ENCODE measurements at places on chromosomes 13 and 19. TPM values are rescaled to one million over a fixed set of nuclear protein-coding genes. Genes with fewer than 3 reads are reported as not detected.

- H3K4me3 ChIP-seq: peak overlapping the region; percentile 24
- H3K36me3 ChIP-seq: no peaks in the 10 kb centered on the region
- peaks cover 5% of the 10 kb centered on the region for H3K4me1 ChIP-seq
- peak; percentile 24 for DNase-seq
These were observed 11.0 kb downstream of the MOB3A start for GRCh38 chr19:2084993-2085720.

- no peak overlapping the region for H3K4me3 ChIP-seq
- no peaks in the 10 kb centered on the region for H3K27me3 ChIP-seq
- no peaks in the 10 kb centered on the region for H3K4me1 ChIP-seq
- H3K27ac ChIP-seq: no peak overlapping the region
- no peaks in the 10 kb centered on the region for H3K36me3 ChIP-seq
These were observed 9.5 kb downstream of the EML2 start for GRCh38 chr19:45629704-45630103.

- H3K4me1 ChIP-seq: no peaks in the 10 kb centered on the region
- H3K27ac ChIP-seq: peak overlapping the region; percentile 74
- no peak overlapping the region for H3K4me3 ChIP-seq
- no peaks in the 10 kb centered on the region for H3K27me3 ChIP-seq
- H3K36me3 ChIP-seq: peaks cover 47% of the 10 kb centered on the region
These were observed 33.1 kb downstream of the DHRS12 start for GRCh38 chr13:51770681-51771417.

GRCh38 chr19:44814517-44814916 is 5.6 kb downstream of the BCAM start:
- H3K4me3 ChIP-seq: no peak overlapping the region
- H3K36me3 ChIP-seq: no peaks in the 10 kb centered on the region
- H3K27ac ChIP-seq: no peak overlapping the region
- no peaks in the 10 kb centered on the region for H3K27me3 ChIP-seq
- DNase-seq: no peak

GRCh38 chr13:107447591-107447990 is 767.7 kb downstream of the LIG4 start:
- H3K4me3 ChIP-seq: no peak overlapping the region
- H3K27ac ChIP-seq: no peak overlapping the region
- no peaks in the 10 kb centered on the region for H3K27me3 ChIP-seq
- no peak for DNase-seq
- no peaks in the 10 kb centered on the region for H3K36me3 ChIP-seq

DNA sequence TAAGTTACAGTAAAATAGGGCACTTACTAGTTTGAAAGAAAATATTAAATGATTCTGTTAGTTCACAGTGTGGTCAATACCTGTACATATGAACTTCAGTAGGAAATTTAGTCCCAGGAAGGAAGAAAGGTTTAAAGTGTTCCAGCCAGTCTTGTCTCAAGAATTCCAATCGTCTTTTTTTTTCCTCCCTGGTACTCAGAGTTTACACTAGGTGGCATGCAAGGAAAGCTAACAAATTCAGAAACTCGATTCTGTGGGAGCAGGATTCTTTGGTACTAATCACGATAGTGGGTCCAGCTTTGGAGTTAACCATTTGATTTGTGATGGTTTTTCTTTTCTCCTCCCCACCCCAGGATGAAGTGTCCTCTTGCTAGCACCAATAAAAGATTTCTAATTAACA is 43.6 kb downstream of the POLR1D start:
- no peak for DNase-seq
- no peaks in the 10 kb centered on the region for H3K36me3 ChIP-seq
- no peaks in the 10 kb centered on the region for H3K27me3 ChIP-seq
- H3K4me3 ChIP-seq: no peak overlapping the region
- H3K27ac ChIP-seq: no peak overlapping the region

- no peaks in the 10 kb centered on the region for H3K36me3 ChIP-seq
- DNase-seq: no peak
- H3K27ac ChIP-seq: no peak overlapping the region
- H3K4me1 ChIP-seq: no peaks in the 10 kb centered on the region
- no peak overlapping the region for H3K4me3 ChIP-seq
These were observed 13.2 kb downstream of the PCDH8 start for GRCh38 chr13:52835071-52835839.

- H3K36me3 ChIP-seq: peaks cover 45% of the 10 kb centered on the region
- DNase-seq: no peak
- no peaks in the 10 kb centered on the region for H3K27me3 ChIP-seq
- no peaks in the 10 kb centered on the region for H3K4me1 ChIP-seq
- no peak overlapping the region for H3K4me3 ChIP-seq
These were observed 37.1 kb downstream of the MLLT1 start for GRCh38 chr19:6242677-6243076.

The DNAJC3 gene
- polyA plus RNA-seq: 29.1 TPM

The OVOL3 gene
- not detected for polyA plus RNA-seq

Data from small intestine (tissue), 16 donors.